ENCODE measurements at places on chromosomes 6 and 20. TPM values are rescaled to one million over a fixed set of nuclear protein-coding genes. Genes with fewer than 3 reads are reported as not detected.

DNA sequence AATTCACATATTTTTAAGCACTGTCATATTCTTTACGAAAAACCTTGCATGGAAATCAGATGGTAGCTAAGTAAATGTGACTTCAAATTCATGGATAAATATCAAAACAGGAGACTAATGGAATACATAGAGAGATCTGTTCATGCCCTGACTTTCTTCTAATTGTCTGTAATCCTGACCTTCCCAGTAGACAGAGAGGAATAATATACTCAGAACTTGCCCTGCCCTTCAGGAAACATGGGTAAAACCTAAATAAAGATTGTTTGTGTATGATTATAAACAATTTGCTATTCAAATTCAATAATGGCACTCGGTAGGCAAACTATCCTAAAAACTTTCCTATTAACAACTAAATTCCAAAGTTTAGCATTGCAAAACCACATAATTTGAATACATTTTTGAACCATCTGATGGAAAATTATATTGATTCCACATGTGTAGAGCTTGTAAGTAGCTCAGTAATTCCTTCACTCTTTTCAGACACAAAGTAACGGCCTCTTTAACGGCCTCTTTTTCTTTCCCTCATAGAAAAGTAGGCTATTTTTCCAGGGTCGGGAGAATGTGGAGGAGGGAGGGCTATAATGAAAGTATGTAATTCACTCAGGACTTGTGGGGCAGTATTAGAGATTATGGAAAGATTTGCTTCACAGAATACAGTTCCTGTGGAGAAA lies 227.6 kb downstream of the ALDH8A1 start:
- DNase-seq = no peak

GRCh38 chr6:137231895-137232294 lies 12.7 kb upstream of the IFNGR1 start:
- no peak for DNase-seq

- DNase-seq = peak; percentile 92
These were observed at the start of gene RRAGD for GRCh38 chr6:89412071-89413005. Gene RRAGD, minus strand, starts transcription at chr6:89412273. Its CDS starts 280 bp downstream, at chr6:89411993.

GRCh38 chr6:137759624-137760023 lies 107.4 kb upstream of the TNFAIP3 start:
- no peak for DNase-seq

GRCh38 chr6:27275025-27275956 lies 27.8 kb downstream of the PRSS16 start:
- DNase-seq = no peak

- peak; percentile 10 for DNase-seq
These were observed 83.1 kb upstream of the PHACTR2 start for GRCh38 chr6:143594647-143595046.

DNA sequence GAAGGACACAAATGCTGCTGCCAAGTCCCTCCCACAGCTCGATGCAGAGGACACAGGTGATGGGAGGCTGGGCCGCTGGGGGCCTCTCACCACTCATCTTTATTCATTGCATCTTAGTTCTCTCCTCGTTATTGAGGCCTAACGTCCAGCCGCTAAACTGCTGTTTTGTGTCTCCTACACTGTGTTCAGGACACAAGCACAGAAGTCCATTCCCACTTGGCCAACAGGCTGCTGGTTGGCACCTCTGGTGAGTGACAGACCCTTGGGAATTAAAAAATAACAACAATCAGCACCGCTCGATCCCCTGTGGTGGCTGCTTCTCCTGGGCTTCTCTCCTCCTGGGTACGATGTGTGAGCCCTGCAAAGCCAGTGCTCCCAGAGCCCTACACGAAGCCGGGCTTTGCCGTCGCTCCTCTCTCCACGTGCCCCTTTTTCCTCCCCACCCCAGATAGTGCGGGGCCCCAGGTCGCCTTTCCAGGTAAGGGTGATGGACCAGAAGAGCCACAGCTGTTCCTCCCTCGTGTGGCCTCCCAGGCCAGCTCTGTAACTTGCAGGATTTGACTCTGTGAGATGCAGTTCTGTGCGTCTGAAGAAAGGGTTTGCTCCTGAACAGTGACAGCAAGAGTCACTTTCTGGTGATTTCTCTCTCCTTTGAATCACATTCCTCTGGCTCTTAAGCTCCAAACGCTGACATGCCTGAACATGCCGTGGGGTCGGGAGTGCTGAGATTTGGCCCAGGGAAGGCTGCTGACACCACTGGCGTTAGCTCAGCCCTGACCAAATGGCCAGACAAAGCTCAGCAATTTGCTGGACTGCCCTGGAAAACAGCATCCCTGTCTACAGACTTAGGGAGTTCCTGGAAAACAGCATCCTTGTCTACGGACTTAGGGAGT lies 59.3 kb downstream of the DLL1 start:
- DNase-seq = peak; percentile 46

- DNase-seq = no peak
These were observed 117.5 kb upstream of the QKI start for GRCh38 chr6:163296835-163297519.

- DNase-seq = no peak
These were observed 28.7 kb downstream of the PXDC1 start for GRCh38 chr6:3722785-3723184.

DNA sequence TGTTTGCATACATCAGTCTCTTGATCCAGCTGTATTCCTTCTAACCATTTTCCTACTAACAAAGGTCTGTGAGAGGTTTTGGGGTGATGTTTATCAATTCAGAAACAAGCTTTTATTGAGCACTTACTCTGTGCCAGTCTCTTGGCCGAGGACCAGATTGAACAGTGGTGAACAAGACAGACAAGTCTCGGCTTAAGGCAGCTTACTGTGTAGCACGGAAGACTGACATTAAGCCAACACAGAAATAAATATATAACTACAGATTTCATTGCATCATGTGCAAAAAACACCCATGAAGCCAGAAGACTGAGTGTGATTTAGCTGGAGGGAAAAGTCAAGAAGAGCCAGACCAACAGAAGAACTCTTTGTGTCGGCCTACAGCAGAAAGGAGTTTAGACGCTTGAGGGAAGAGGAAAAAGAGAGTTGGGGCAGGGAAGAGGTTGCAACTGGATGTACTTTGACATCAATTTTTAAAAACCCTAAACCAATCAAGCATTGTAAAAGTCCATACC lies 549.6 kb upstream of the CITED2 start:
- DNase-seq = no peak

- DNase-seq = peak; percentile 96
These were observed at the start of gene MICA for GRCh38 chr6:31403283-31404060. Gene MICA, plus strand, starts transcription at chr6:31403595. Its CDS starts 38 bp downstream, at chr6:31403633.

- peak; percentile 75 for DNase-seq
These were observed 1.9 kb upstream of the RAET1L start for GRCh38 chr6:150026976-150027805.

DNA sequence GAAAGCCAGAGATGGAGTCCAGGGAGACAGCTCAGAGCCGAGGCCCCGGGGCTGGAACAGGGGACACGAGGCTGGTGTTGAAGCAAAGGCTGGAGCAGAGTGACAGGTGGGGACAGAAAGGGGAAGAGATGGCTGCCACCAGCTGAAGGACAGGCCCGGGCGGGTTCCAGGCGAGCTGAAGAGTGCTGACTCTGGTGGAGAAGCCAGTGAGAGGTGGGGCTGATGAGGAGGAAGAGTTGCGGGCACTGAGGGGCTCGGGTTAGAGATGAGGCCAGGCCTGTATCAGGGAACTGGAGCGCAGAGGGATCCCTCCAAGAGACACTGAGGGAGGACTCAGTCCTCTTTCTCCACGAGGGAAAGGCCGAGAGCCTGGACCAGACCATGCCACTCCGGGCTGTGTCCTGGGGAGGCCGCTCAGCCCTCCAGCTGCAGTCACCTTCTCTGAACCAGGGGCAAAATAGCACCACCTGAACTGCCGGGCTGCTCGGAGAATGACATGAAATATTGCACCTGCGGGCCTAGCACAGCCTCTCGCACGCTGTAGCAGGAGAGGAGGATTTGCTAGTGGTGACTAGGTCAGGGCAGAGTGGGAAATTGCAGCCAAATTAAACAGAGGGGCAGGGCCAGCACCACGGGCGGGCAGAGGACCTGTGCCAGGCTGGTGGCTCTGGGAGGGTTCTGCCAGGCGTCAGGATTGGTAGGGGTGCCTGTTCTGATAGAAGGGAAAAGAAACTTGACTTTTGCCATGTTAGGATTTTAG lies 175.9 kb downstream of the ZDHHC14 start:
- no peak for DNase-seq

DNA sequence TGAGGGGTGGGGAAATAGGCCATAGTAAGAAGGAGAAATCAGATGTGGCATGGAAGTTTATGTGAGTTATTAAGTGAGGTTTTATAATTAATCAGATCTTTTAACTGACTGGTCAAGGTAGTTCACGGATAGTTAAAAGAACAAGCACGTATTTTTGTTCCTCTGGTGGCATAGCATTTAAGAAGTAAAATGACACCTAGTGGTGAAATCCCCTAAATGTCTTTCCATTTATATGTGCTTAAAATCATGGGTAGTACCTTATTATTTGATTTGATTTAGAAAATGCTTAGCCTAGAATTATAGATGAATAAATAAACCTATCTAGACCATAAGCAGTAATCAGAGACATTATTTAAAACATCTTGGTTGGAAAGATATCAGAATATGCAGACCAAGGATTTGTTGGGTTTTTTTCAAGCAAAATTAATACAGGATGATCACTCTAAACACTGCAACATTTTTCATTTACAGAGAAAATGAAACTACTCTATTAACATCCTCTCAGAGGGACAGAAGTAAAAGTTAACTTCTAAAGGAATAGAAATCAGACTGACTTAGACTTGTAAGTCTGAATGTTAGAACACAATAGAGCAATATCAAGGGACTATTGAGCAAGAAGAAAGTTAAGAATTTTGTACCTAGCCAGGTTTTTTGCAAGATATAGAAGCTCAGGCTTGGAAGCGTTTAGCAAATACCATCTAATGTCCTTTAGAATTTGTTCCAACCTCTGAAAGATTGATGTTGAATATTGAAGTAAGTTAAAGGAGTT lies 81.1 kb downstream of the STXBP5 start:
- DNase-seq = no peak

GRCh38 chr20:6663751-6664388 lies 103.6 kb upstream of the BMP2 start:
- DNase-seq = no peak

- DNase-seq = no peak
These were observed 1.7 kb downstream of the PRL start for GRCh38 chr6:22295145-22295544.

DNA sequence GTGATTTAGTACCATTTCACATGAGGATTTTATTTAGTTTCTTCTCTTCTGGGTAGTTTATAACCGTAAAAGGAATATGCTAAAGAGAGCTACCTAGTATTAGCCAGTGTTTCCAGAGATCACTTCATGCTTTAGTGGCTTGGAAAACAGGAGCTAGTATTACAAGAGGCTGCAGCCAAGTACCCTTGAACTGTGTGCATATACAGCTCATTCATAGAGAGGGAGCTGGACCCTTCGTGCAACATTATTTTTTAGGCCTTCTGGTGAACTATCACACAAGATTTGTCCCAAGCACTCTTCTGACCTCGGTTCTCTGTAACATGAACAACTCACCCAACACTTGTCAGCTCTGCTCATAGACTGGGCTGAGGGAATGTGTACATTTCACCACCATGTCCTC lies 74.9 kb upstream of the RIN2 start:
- no peak for DNase-seq

GRCh38 chr6:23655525-23655924 lies 470.5 kb upstream of the NRSN1 start:
- DNase-seq = no peak

DNA sequence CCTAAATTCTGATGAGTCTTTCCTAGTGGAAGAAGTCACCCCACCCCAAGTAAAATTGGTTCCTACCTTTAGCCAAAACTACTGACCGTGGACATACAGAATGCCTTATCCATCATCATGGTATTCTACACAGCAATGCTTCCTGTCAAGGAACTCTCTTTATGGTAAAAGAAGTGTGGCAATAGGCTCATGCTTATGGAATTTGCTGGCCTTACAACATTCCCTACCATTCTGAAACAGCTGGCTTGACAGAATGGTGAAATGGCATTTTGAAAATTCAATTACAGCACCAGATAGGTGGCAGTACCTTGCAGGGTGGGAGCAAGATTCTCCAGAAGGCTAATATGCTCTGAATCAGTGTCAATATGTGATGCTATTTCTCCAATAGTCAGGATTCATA lies 41.8 kb upstream of the BACH2 start:
- no peak for DNase-seq

DNA sequence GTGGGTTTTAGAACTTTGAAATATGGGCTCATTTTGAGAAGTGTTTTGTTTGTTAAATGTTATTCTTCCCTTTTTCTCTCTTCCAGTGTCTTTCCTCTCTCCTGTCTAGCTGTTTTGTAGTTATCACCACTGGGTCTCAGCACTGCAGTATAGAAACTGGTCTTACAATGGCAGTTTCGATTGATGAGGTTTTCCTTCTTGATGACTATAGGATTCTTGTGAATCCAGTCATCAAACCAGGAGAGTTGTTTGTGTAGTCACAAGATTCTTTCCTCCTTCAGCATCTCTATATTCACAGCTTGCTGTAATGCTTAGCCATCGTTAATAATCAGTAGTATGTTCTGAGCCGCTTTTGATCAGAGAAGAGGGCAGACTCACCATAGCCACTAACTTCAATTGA lies 172.3 kb downstream of the OGFRL1 start:
- no peak for DNase-seq

GRCh38 chr6:63714091-63714490 lies 78.5 kb downstream of the PHF3 start:
- DNase-seq = no peak

- DNase-seq = no peak
These were observed 25.3 kb downstream of the SLC35A1 start for GRCh38 chr6:87498048-87498447.

GRCh38 chr20:8589956-8590355 lies 457.9 kb downstream of the PLCB1 start:
- no peak for DNase-seq

The SLC22A16 gene
- total RNA-seq = 1.6 TPM

The HIVEP1 gene
- 29.0 TPM for total RNA-seq

The PLAGL1 gene
- 27.3 TPM for total RNA-seq

The HLA-DQA2 gene
- 1.1 TPM for total RNA-seq

The SOX12 gene
- total RNA-seq = 9.5 TPM

The PLCG1 gene
- 83.0 TPM for total RNA-seq

The CYP39A1 gene
- total RNA-seq = 3.7 TPM

The BHLHE23 gene
- not detected for total RNA-seq

The LINC00237 gene
- not detected for total RNA-seq

The CRISP2 gene
- total RNA-seq = not detected

The TAF8 gene
- 18.6 TPM for total RNA-seq

The ASF1A gene
- total RNA-seq = 18.0 TPM

The LY6G6D gene
- not detected for total RNA-seq

The TMEM244 gene
- total RNA-seq = not detected

The CDSN gene
- not detected for total RNA-seq

The CBLN4 gene
- 0.14 TPM for total RNA-seq

The THEMIS gene
- total RNA-seq = 0.52 TPM
